H4 (cell line): ENCODE measurements at places on chromosomes 6 and 20. TPM values are rescaled to one million over a fixed set of nuclear protein-coding genes. Genes with fewer than 3 reads are reported as not detected.

Gene EDN3
- not detected in 2 replicates for total RNA-seq

DNA sequence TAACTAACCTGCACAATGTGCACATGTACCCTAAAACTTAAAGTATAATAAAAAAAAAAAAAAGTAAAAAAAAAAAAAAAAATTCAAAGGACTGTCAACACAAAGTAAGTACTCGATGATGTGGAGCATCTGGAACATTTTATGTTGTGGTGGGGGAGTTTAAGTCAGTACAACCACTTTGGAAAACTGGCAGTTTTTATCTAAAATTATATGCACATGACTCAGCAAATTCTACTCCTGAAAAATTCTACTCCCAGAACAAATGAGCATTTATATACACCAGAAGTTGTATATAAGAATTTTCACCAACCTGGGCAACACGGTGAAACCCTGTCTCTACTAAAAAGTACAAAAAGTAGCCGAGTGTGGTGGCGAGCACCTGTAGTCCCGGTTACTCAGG lies 36.9 kb upstream of the CCDC28A start:
- DNase-seq = no peak

- DNase-seq = no peak
These were observed 43.5 kb downstream of the PERP start for GRCh38 chr6:138063726-138064125.

- no peak for DNase-seq
These were observed 6.7 kb downstream of the PTGIS start for GRCh38 chr20:49561256-49561655.

DNA sequence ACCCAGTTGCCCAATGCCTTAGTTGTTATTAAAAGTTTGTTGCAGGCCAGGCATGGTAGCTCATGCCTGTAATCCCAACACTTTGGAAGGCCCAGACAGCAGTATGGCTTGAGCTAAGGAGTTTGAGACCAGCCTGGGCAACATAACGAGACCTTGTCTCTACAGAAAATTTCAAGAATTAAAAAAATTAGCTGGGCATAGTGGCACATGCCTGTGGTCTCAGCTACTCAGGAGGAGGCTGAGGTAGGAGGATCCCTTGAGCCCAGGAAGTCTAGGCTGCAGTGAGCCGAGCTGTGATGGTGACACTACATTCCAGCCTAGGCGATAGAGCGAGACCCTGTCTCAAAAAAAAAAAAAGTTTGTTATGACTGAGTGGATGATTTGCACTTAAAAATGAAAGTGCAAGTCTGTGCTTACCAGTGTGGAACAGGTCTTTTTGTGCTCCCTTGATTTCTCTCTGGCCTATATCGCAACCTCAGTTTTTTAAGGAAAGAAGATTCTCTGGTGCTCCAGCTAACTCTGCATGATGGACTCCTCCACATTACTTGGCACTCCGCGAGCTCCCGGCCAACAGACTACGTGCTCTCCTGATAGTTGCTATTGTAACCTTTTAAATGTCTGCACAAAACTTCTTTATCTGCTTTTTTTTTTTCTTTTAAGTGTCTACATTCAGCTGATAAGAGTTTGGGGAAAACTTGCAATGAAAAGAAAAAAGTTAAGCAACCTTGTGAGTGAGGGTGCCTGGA lies 22.1 kb downstream of the ZKSCAN3 start:
- DNase-seq = no peak

Gene FAM162B
- not detected in 2 replicates for total RNA-seq

GRCh38 chr6:7865781-7866180 lies 44.8 kb downstream of the TXNDC5 start:
- no peak for DNase-seq

Gene MMP24
- 0.33 and 0.68 TPM in 2 replicates for total RNA-seq

Gene SIRPD
- total RNA-seq = not detected in 2 replicates

DNA sequence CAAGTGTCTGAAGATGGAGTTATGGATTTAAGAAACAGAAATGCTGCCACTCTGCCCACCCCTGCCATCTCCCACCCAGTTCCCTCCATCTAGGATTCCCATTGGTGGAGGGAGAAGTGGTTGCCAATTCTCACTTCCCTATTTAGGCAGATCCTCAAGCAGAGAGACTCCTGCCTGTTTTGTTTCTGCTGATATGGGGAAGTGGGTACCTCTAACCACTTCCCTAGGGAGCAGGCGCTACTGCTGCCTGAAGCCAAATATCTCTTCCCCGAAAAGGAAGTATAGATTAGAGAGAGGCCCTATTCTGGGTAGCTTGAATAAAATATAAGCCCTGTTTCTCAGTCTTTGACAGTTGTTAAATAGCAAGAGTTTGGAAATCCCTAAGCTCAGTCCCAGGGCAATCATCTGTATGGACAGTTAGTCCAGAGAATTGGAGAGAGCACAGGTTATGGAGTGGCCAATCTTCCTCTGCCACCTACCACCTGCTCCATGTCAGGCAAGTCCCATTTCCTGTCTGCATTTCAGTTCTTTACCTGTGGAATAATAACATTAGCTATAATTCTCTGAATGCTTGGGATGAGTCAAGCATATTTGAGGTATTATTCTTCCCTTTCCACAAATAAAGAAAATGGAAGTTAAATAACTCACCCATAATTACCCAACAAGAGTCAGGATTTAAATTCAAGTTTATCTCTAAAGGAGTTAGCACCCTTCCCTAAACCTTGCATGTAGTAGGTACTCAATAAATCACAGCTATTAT lies 2.6 kb upstream of the ADGB start:
- no peak for DNase-seq

GRCh38 chr6:49553384-49553783 lies 2.9 kb downstream of the C6orf141 start:
- DNase-seq = no peak

Gene MYL9
- total RNA-seq = not detected in 2 replicates

Gene CLPSL2
- total RNA-seq = 5.7 TPM in 1 of 2 replicates, not detected in the other
